ENCODE measurements at places on chromosomes 16 and 17.

DNA sequence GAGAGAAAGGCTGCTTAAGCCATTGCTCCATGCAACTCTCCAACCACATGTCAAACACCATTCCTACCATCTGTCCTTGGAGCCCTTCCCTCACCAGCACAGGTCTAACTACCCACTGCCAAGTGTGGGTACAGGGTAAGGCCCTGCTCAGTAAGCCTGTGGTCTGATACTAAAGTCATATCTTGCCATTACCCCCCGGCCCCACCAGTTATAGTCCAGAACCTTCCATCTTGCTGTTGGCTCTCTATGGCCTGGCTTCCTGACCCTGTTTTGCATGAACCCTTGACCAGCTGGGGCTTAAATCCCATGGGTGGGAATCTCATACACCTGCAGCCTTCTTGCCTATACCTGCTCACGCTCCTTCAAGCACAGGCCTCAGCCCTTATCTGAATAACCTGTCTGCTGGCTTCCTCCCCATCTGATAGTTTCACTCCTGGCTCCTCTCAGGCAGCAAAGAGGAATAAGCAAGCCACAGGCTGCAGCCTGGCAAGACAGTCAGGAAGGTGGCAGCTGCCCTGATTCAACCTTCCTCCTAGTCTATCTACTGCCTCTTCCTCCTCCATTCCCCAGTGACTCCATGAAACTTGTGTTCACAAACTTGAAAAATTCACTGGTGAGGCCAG is 64.1 kb downstream of the ZFHX3 start:
- DNase-seq, result no peak

- no peak for DNase-seq
These were observed 360.6 kb upstream of the XYLT1 start for GRCh38 chr16:17831330-17831729.

DNA sequence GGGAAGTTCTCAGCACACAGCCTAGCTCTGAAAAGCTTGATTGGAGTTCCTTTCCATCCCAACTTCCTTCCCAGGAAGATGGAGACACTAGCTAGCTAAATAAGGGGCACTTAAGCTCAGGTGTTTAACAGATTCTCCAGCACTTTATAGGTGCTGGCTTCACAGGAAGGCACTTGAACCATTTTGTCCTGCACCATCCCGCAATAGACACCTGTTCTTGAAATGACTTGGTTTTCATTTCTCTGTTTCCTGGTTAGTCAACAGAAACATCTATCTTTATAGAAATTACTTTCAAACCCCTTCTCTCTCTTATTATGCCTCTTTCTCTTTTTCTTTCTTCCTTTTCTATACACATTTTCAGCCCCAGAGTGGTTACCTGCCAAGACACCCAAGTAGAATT is 409.9 kb upstream of the ZFHX3 start:
- DNase-seq, result no peak

- no peak for DNase-seq
These were observed 3.1 kb upstream of the PERCC1 start for GRCh38 chr16:1427473-1428461.

DNA sequence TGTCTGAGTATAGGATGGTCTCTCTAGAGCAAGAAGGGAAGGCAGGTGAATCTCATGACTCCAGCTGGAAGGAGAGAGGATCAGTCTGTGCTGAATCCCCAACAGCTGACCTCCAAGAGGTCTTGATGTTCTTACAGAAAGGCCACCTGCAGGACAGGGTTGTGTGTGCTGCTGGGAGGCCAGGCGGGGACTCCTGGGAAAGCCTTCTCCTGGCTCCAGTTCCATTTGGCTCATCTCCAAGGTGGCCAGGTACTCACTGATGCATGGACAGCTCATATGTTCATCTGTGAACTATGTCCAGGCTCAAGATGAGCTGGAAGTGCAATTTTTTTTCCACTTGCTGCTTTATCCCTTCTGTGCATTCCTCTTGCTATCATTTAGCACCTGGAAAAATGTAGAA is 730.2 kb upstream of the RBFOX1 start:
- DNase-seq, result no peak

GRCh38 chr17:20145567-20145966 is 136.4 kb downstream of the SPECC1 start:
- DNase-seq, result no peak

- DNase-seq, result peak; percentile 52
These were observed 5.3 kb downstream of the NEURL4 start for GRCh38 chr17:7323731-7324437.

DNA sequence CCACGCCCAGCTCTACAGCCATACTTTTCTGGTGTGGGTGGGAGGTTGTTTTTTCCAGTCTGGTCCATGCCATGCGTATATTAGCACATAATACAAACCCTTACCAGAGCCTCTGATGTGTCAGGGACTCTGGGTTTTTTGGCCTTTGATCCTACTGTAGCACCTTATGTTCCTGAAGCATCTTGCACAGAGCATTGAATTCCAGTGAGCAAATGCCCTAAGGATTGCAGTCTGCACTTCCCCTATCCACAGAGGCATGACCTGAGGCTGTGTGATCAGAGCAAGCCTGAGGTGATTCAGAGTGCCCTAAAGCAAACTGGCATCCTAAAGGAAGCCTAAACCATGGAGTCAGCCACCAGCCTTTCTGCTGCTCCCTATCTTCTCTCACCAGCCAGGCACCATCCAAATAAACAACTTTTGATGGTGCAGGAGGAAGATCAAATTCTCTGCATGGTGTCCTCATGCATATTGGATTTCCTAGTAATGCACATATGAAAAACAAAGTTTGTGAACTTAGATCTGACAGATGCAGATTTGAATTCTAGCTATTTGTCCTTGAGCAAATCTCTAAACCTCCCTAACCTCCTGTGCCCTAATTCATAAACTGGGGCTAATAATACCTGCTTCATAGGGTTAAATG is 41.2 kb upstream of the HAS3 start:
- no peak for DNase-seq

DNA sequence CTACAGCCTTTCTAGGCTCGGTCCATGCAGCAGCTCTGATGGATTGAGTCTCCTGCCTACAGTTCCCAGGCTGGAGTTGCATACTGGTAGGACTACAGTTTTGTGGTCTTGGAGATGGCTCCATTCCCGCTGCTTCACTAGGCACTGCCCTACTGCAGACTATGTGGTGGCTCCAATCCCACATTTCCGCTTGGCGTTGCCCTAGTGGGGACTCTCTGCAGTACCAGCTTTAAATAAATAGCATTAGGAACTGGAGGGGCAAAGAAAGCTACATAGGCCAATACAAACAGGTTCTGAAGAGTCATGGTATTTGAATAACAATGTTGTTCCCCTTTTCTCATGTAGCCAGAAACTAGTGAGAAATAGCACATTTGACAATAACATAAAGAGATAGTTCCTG is 5.4 kb upstream of the GOSR2 start:
- DNase-seq, result no peak

Data from activated T-cell treated with anti-CD3 and anti-CD28 coated beads for 4 hours (primary cell).